ENCODE measurements at places on chromosomes 4 and X. TPM values are rescaled to one million over a fixed set of nuclear protein-coding genes. Genes with fewer than 3 reads are reported as not detected.

TLR8 gene
- total RNA-seq, result not detected

CACNA1F gene
- not detected for total RNA-seq

BTC gene
- 0.47 TPM for total RNA-seq

ADGRG4 gene
- not detected for total RNA-seq

FAM120C gene
- 4.1 TPM for total RNA-seq

F8A3 gene
- 1.1 TPM for total RNA-seq

VCX2 gene
- not detected for total RNA-seq

CRLF2 gene
- total RNA-seq, result not detected

SLC10A6 gene
- 5.0 TPM for total RNA-seq

MAGEA2 gene
- total RNA-seq, result not detected

All from hair follicular keratinocyte (primary cell).